Daoy (cell line): ENCODE measurements at places on chromosomes 13 and 19. TPM values are rescaled to one million over a fixed set of nuclear protein-coding genes. Genes with fewer than 3 reads are reported as not detected.

DLL3 gene
- 3.6 and 5.0 TPM in 2 replicates for total RNA-seq

PLD3 gene
- 118 and 121 TPM in 2 replicates for total RNA-seq

KLK4 gene
- not detected in 2 replicates for total RNA-seq

C2CD4C gene
- total RNA-seq = 0.06 TPM in 1 of 2 replicates, not detected in the other

SERPINE3 gene
- not detected in 2 replicates for total RNA-seq

PABPC3 gene
- total RNA-seq = 0.63 TPM in 1 of 2 replicates, not detected in the other

COPE gene
- 470 and 520 TPM in 2 replicates for total RNA-seq

ZNF573 gene
- total RNA-seq = 3.9 and 4.6 TPM in 2 replicates

TMEM59L gene
- total RNA-seq = 0.17 TPM in 1 of 2 replicates, not detected in the other

OR4F17 gene
- not detected in 2 replicates for total RNA-seq

MKNK2 gene
- 31.3 and 33.9 TPM in 2 replicates for total RNA-seq

ZNF729 gene
- not detected in 2 replicates for total RNA-seq

KASH5 gene
- total RNA-seq = not detected in 2 replicates

RGL3 gene
- not detected in 2 replicates for total RNA-seq

C19orf18 gene
- 0.11 TPM in 1 of 2 replicates, not detected in the other for total RNA-seq

PLIN4 gene
- 0.57 and 0.69 TPM in 2 replicates for total RNA-seq

LYPD3 gene
- total RNA-seq = 0.74 TPM in 1 of 2 replicates, not detected in the other

TTYH1 gene
- 1.3 TPM in 1 of 2 replicates, not detected in the other for total RNA-seq

COMP gene
- not detected in 2 replicates for total RNA-seq

FCGBP gene
- 0.92 and 1.5 TPM in 2 replicates for total RNA-seq

DCT gene
- total RNA-seq = 0.29 TPM in 1 of 2 replicates, not detected in the other

TJP3 gene
- 0.03 TPM in 1 of 2 replicates, not detected in the other for total RNA-seq

ATP1A3 gene
- 0.97 and 1.6 TPM in 2 replicates for total RNA-seq

SLC25A41 gene
- not detected in 2 replicates for total RNA-seq

ZNF90 gene
- 2.1 and 2.4 TPM in 2 replicates for total RNA-seq

CDX2 gene
- not detected in 2 replicates for total RNA-seq

WDR87 gene
- total RNA-seq = not detected in 2 replicates

C13orf42 gene
- not detected in 2 replicates for total RNA-seq

KCNK6 gene
- total RNA-seq = 5.2 and 5.9 TPM in 2 replicates

HIPK4 gene
- under 0.01 TPM in 1 of 2 replicates, not detected in the other for total RNA-seq

GFY gene
- total RNA-seq = not detected in 2 replicates

KCNRG gene
- 1.4 and 1.9 TPM in 2 replicates for total RNA-seq

ARL11 gene
- not detected in 2 replicates for total RNA-seq
